Mammary epithelial cell (primary cell): ENCODE measurements at places on chromosomes 7 and 10.

DNA sequence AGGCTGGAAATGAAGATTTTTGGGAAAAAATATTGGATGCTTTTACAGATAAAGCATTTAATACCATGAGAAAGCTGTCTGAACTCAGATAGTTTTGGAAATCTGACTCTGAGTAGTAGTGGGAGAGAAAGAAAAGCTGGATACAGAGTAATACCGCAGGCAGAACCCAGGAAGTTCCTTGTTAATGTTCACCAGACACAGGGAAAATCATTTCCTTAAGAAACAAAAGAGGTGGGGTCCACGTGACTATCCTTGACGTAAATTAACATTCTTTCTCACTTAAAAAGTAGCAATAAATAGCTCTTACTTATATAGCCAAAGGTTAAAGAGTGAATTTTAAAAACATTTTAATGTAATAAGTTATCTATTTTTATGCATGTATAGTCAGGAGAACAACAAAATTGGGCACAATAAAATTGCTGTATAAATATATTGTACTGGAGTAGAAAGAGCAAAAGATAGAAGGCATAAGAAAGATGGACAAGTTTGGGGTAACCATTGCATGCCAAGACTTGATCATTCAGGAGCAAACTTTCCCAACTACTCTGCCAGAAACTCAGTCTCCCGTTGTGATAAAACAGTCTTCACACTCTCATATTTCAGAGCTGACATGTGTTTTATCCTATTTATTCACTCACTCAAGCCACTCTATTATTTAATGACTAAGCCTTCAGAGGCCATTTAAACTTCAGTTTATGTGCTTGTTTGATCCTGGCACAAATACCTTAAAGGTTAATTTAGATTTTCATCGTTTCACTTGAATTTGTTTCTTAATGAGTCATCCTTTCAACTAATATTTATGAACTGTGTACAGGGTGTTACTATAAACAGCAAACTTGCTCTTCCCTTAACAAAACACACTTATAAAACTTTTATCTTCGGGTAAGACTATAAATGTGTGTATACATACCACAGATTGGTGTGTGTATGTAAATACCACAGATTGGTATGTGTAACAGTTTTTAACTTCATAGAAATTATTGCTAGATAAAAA, 143.1 kb downstream of the GNAI1 start:
- peak; percentile 77 for DNase-seq

DNA sequence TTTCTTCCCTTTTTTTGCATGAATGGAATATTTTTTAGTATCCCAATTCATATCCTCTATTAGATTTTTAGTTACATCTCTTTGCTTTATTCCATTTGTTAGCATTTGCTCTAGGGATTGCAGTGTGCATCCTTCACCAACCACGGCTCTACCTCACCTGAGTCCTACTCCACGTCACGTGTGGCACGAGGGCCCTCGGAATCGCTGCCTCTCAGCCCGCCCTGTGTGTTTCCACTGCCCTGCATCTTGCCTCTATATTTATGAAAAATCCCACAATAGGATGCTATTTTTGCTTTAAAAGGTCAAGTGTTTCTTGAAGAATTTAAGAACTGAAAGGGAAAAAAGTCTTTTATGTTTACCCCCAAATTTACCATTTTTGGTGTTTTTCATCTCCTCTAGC, 41.0 kb downstream of the CFAP46 start:
- no peak for DNase-seq

DNA sequence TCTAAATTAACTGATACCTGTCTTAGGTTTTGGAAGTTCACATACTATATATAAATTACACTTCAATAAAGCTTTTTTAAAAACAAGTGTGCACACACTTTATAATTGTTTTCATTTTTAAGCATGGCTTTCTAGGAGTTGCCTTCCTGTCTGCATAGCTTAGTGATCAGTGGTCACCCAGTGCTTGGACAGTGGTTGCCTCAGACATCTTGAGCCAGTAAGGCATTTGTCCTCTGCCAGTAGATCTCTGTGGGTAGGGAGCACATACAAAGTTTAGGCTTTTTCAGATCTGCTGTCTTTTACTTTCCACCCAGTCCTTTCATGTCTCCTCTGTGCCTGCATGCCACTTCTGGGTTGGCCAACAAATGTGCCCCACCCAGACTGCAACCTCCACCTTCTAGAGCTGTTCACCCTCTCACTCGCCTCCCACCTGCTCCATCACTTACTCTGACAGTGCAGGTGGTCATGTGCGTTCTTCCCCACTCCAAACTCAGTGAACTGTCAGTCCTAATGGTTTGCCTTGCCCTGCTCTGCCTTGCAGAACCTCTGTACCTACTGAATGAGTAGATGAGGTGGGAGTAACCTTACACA, 31.7 kb downstream of the TPST1 start:
- DNase-seq, result no peak

DNA sequence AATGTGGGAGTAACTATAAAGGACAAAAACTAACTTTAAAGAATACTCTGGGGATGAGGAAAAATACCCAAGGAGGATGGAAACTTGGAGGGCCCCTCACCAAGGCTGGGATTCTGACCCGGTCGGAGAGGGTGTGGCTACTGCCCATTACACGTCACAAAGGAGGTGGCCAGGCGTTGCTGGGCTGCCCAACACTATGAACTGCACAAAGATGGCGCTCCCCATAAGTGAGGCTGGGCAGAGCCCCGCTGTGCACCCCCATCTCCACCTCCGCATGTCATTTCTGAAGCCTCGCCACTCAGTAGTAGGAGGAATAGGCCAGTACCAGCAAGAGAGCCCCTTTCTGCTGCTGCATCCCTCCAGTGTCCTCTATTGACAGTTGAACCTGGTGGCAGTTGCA, 290.1 kb upstream of the ZNF32 start:
- no peak for DNase-seq

DNA sequence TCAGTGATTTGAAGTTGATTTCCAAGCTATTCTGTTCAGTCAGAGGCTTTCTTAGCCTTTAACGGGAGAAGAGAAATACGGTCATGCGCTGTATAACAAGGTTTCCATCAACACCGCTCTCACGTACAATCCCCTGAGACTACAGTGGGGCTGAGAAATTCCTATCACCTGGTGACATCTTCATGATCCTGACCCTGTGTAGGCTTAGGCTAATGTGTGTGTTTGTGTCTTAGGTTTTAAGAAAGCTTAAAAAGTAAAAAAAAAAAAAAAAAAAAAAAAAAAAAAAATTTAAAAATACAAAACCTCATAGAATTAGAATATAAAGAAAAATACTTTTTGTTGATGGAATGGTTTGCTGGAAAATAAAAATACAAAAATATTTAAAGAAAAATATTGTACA, 1.8 kb downstream of the ZNF862 start:
- no peak for DNase-seq

- peak; percentile 79 for DNase-seq
Measured at GRCh38 chr10:5623081-5623748, 43.2 kb downstream of the ASB13 start.
